ENCODE measurements at places on chromosomes 16 and 17.

DNA sequence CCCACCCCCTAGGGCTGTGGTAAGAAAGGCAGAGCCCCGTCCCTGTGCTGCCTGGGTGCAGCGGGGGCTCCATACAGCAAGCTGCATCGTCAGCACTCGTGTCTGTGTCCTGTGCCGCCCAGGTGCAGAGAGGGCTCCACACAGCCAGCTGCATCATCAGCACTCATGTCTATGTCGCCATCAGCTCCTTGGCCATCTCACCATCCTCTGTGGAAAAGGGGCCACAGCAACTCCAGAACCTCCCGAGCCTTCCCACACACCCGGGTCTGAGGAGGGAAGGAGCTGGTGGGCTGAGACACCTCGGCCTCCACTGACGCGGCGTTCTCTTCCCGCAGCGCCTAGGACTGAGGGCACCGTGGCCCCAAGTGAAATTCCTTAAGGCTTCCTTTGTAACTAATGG is 72.9 kb upstream of the CHMP6 start:
- DNase-seq: no peak

- no peak for DNase-seq
Measured at GRCh38 chr17:74274060-74274708, at the start of gene DNAI2. Gene DNAI2, plus strand, starts transcription at chr17:74274234. Its CDS starts 7,584 bp downstream, at chr17:74281818.

DNA sequence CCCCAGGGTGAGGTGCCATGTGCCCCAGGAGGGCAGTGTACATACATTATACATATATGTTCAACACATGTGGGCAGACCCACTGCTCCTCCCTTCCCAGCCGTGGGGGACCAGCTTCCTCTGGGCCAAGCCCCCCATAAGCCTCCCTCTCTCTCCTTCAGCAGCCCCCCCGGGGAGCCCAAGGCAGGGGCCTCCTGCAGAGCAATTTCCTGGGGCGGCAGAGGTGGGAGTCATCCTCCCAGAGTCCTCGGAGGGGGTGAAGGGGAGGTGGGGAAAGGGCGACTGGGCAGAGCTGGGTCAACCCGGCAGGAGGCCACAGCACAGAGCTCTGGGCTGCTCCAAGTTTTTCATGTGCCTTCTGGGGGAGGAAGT is 235.1 kb downstream of the ZNF423 start:
- no peak for DNase-seq

GRCh38 chr16:48845261-48845660 is 235.3 kb upstream of the N4BP1 start:
- no peak for DNase-seq

GRCh38 chr17:72342061-72342460 is 221.2 kb downstream of the SOX9 start:
- no peak for DNase-seq

- no peak for DNase-seq
Measured at GRCh38 chr17:48795444-48796162, 21.4 kb downstream of the TTLL6 start.

- DNase-seq: no peak
Measured at GRCh38 chr16:54505549-54506213, 219.1 kb upstream of the IRX3 start.

- DNase-seq: no peak
Measured at GRCh38 chr17:43772877-43773648, 5.7 kb downstream of the DUSP3 start.

DNA sequence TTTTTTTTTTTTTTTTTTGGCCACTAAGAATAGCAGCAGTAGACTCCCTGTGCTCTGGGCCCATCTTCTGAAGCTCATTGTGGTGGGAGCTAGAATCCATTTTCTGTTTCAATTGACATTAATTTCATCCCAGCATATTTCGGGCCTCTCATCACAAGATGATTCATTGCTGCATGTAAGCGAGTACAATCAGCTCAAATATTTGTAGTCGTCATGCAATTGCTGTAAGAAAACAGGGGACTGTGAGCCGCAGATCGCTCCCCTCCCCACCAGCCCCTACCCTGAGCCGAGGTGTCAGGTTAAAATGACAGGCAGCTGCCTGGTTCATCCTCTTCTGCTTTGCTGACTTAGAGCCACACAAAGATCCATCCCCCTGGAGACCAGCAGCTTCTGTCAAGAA is 358.8 kb upstream of the CDH5 start:
- DNase-seq: no peak

Data from SHP77 treated with DMSO at 0.1 percent for 48 hours (cell line).